ENCODE measurements at places on chromosomes 12 and 14.

DNA sequence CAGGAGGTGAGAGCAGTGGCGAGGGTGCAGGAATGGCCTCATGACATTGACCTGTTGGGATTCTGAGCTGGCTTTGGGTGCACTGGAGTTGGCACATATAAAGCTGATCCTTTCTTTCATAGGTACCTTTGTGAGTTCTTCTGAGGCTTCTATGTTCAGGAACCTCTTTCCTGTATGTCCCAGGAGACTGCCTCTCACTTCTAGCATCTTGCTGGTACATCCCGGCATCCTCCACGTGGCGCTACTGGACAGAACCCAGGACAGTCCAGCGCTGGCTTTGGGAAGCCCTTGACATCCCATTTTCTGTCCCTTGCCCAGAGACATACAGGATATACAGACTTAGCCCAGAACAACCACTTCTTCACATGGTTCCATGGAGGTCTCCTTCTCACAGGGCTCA lies 44.4 kb upstream of the BATF start:
- DNase-seq: no peak

- DNase-seq: no peak
These were observed 974 bp downstream of the BTBD7 start for GRCh38 chr14:93331728-93332396.

DNA sequence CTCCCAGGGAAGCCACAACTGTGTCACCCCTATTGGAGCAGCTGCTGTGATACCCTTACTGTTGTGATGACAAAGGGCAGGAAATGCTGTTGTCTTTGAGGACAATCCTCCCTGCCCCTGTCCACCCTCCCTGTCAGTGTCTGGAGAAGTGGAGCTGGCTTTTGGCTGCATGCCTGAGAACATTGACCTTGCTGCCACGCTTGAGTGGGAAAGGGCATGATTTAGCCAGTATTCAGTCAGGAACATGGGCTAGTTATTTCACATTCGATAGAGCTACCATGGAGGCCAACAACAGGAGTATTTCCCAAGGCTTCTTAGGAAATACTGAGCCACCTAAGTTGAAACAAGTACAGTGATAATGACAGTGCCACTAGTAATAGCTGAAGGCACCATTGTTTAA lies 59.4 kb downstream of the MYRFL start:
- no peak for DNase-seq

GRCh38 chr12:117878605-117879004 lies 90.2 kb downstream of the KSR2 start:
- no peak for DNase-seq

DNA sequence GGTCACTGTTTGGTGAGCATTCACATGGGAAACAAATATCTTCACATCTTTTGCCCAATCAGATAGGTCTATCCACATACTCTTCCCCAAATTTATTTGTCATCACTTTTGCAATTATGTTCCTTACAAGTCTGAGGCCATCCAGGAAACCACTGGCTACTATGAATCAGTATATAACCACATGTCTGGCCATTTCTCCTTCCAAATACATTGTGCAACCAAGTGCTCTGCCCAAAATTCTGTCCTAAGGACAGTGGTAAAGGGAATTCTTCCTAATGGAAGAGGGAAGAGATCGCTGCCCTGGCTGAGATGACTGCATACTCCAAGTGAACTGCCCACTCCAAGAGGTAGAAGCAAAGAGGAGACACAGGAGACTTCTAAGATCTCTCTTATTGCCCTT lies 148.9 kb upstream of the MAX start:
- DNase-seq: no peak

DNA sequence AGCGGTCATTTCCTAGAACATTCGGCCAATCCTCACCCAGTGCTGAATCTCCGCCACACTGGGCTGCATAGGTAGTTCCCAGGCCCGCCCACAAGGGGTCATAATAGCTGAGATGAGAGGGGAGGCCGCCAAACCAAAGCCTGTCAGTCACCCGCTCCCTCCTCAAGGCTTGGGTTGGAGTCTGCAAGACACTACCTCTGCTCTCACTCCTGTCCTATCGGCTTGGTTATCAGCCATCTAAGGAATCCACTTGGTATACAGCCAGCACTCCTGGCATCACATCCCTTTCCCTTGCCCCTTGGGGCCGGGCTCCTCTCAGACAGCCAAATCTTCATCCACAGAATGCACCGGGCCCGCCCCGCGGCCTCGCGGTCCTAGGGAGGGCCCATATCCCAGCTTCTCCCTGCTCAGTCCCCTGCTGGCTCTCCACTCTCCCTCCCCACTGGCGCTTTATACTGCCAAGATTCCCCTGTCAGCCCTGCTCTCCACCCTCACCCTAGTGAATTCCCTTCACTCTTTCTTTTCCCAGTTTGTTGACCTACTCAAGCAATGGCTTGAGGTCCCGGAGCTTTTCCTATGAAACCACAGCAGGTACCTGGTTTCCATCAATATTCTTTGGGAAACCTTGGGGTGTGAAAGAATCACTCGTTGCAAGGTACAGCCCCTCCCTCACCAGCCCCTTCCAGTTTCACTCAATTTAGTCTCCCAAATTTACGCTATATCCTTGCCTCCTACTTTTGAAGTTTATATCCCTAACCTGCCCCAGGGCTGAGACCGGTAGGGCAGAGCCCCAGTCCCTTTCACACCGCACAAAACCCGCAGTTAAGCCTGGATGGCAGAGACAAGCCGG lies 1.4 kb downstream of the IFFO1 start:
- peak; percentile 84 for DNase-seq

- no peak for DNase-seq
These were observed at the start of gene ADAMTS20 for GRCh38 chr12:43551971-43552559. TSS of gene ADAMTS20 (minus strand) at chr12:43552203. CDS start at chr12:43551921, 282 bp downstream.

DNA sequence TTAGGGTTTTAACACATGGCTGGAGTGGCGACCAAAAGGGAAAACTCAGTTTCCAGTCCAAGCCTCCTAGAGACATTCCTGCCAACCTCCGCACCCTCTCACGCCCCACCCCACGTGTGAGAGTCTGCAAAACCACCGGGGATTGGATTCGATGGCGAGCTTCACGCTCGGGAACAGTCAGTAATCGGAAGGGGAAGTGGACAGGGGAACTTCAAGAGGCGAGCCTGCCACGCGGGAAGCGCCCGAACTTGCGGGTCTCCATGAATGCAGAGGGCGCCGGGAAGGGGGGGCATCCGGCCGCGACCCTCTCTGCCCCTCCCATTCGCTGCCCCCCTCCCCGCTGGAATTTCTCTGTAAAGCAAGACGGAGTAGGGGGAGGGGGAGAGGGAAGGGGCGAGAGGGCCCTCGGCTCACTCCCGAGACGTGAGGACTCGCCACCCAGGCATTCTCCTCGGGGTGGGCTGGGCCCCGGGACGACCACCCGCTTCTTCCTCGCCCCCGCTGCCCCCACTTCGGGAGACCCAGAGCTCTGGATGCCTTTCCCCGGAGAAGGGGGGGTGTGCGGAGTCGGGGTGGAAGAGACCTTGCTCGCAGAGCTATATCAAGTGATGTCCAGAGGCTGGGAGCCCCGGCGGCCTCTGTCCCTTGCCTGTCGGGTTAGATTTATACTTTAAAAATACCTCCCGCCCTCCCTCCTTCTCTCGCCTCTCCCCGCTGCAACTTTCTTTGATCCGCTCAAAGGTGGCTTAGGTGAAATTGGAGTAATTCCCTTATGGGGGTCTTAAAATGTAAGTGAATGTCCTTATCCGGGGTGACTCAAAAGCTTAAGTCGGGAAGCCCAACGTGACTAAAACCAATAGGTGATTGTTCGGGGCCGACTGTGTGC lies 2.5 kb upstream of the CCND2 start:
- peak; percentile 63 for DNase-seq

- DNase-seq: no peak
These were observed 691.1 kb downstream of the FLRT2 start for GRCh38 chr14:86221000-86221399.

- no peak for DNase-seq
These were observed 76.9 kb downstream of the ESR2 start for GRCh38 chr14:64217308-64217707.

DNA sequence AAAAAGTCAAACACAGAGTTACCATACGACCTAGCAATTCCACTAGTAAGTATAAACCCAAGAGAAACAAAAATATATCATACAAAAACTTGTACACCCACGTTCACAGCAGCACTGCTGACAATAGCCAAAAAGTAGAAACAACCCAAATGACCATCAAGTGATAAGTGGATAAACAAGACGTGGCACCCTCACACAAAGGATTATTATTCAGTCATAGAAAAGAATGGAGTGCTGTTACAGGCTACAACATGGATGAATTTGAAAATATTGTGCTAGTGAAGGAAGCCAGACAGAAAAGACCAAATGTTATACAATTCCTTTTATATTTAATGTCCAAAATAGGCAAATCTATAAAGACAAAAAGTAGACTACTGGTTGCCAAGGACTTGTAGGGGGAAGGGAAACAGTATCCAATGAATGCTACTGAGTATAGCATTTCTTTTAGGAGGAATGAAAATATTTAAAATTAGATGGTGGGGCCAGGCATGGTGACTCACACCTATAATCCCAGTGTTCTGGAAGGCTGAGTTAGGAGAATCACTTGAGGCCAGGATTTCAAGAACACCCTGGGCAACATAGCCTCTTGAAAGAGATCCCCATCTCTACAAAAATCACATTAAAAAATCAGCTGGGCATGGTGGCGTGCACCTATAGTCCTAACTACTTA lies 41.9 kb downstream of the SPTLC2 start:
- DNase-seq: no peak

- no peak for DNase-seq
These were observed 244.7 kb downstream of the KCNH5 start for GRCh38 chr14:62800577-62800976.

DNA sequence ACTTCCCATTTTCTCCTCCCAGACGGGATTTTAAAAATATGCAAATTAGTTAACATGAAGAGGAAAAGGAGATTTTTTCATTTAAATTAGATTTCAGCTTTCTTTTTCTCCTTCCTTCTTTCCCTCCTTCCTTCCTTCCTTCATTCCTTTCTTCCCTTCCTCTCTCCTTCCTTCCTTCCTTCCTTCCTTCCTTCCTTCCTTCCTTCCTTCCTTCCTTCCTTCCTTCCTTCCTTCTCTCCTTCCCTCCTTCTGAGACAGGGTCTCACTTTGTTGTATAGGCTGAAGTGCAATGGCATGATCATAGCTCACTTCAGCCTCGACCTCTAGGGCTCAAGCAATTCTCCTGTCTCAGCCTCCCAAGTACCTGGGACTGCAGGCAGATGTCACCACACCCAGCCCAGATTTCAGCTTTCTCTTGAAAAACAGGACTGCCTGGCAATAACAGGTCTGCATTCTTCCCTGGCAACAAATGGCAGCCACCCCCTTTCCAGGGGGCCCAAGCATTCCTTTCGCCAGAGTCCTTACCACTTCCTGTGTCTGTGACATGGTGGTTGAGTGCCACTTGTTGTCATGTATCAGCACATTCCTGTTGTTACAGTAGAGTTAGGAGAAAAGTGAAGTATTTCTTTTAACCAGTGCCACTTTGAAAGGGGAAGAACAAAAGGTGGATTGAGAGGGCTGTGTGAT lies 119.1 kb downstream of the PTPN11 start:
- DNase-seq: no peak

DNA sequence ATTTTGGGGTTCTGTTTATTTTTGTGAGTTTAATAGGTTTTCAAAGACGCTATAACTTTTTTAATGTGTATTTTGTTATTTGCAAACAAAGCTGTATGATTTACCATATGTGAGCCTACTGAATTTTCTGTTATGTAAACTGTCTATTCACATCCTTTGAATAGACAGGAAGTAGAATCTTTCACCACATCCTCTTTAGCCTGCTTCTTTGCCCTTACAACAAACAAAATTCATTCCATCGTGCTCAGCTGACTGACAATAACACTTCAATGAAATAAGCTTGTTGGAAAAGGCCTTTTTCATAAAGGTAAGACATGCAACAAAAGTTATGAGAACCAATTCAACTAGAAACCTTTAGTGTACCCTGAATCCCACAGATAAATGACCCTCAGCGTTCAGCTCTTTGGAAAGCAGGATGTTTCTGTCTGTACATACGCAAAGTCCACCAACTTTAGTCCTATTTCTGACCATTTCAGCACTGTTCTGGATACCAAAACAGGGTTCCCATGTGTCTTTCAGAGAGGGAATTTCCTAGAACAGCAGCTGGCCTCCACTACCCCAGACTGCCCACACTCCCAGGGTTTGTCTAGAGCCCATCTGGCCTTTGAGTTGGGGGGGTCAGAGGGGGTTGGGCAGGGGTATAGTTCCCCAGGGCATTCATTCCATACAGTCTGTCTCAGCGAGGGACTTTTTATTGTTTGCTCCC lies 71.3 kb downstream of the DUSP6 start:
- no peak for DNase-seq

- DNase-seq: no peak
These were observed 443.3 kb downstream of the ADAMTS20 start for GRCh38 chr12:43108656-43109055.
